Heart left ventricle (tissue), 16 donors: ENCODE measurements at places on chromosomes 12 and 14.

GRCh38 chr12:52043386-52044212 lies 7.6 kb upstream of the NR4A1 start:
- peak; percentile 92 for DNase-seq

DNA sequence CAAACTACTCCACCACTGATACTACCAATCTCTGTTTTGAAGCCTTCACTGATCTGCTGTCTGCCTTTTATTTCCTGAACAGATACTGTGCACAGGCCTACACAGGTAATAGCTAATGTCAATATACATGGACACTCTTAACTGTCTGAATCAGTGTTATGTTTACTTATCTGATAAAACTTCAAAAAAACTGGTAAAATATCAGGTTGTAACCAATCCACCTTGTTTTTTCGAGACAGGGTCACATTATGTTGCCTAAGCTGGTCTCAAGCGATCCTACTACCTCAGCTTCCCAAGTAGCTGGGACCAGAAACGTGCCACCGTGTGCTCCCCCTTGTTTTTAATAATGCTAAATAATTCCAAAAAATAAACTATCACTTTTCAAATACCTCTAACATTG lies 43.5 kb downstream of the HECTD1 start:
- DNase-seq = no peak

- DNase-seq = no peak
Observed at GRCh38 chr14:93398491-93398890, 32.2 kb upstream of the UNC79 start.

DNA sequence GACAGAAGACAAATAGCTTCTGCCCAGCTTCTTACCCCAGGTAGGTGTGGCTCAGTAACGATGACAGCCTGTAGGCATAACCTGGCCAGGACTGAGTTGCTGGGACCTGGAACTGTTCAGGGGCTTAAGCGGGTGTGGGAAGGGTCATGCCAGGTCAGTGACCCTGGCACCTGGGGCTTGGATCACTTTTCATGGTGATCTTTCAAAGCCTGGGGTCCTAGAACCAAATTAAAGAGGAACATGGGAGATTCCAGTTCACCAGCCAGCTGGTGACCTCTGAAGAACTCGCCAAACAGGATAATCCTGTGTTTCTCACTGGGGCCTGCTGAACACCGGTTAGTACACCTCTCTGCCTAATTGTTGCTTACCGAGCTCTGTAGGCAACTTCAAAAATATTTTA lies 102.6 kb upstream of the LMNTD1 start:
- DNase-seq = no peak

DNA sequence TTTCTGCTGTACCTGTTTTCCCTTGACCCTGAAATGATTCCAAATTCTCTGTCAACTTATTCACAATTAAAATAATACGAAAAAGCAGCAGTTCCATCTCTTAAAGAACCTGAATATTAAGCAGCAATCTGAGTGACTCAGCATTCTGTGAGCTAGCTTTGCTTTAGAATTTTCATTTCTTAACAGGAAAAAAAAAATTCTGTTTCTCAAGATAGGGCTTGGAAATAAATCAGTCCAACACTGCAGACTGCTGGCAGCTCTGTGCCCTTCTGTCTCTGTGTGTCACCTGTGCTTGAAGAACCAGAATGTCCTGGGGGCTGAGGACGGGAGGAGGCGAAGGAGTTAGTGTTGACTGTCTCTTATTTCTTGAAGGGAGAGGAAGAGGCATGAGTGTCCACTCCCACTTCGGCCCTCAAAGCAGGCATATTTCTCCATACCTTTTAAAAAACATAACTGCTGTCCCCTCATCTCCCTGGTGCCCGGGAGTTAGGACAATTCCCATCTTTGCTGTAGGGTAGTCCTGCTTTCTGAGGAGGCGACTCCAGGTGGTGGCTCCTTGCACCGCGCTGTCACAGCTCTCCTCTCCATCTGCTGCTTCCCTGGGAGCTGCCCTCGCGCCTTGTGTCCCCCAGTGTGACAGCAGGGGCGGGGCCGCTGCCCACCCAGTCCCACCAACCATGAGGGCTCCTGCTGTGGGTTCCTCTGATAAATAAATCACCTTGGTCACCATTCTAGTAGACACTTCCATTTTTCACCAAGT lies 203.1 kb downstream of the CALM1 start:
- no peak for DNase-seq

- DNase-seq = peak; percentile 51
Observed at GRCh38 chr12:108966378-108967151, 54.3 kb downstream of the SVOP start.

- peak; percentile 36 for DNase-seq
Observed at GRCh38 chr14:66508846-66509621, 1.1 kb downstream of the GPHN start.

- no peak for DNase-seq
Observed at GRCh38 chr12:124057691-124058090, 84.7 kb downstream of the ZNF664 start.

DNA sequence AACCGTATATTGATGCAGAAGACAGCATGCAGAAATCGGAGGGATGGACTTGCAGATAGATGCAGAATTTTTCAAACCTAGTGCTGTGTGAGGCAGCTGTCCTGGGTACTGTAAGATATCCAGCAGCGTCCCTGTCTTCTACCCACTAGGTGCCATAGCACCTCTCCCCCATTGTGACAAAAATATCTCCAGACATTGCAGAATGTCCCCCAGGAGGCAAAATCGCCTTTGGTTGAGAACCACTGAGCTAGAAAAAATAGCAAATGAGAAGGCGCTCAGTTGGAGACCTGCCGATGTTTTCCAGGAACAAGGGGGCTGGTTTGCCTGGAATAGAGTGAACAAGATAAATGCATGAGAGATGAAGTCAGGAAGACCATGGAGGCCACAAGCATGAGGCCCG lies 67.9 kb upstream of the TMEM132D start:
- no peak for DNase-seq

DNA sequence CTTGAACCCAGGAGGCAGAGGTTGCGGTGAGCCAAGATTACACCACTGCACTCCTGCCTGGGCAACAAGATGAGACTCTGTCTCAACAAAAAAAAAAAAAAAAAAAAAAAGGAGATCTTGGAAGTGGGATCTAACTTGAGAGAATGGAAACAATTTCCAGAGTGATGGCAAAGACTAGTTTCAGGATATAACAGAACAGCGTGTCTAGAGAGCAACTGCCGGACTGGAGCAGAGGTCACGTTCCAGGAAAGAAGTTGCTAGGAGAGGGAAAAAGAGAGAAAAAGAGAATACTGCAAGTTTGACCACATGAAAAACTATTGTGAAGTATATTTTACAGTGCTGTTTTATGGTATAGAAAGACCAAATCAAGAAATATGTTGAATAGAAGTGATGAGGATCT lies 118.0 kb downstream of the MON2 start:
- no peak for DNase-seq

- no peak for DNase-seq
Observed at GRCh38 chr12:2382370-2383155, 329.8 kb downstream of the CACNA1C start.

GRCh38 chr12:39503439-39503838 lies 60.5 kb upstream of the KIF21A start:
- DNase-seq = no peak

- no peak for DNase-seq
Observed at GRCh38 chr12:97461553-97461952, 1.1 kb upstream of the RMST start.

DNA sequence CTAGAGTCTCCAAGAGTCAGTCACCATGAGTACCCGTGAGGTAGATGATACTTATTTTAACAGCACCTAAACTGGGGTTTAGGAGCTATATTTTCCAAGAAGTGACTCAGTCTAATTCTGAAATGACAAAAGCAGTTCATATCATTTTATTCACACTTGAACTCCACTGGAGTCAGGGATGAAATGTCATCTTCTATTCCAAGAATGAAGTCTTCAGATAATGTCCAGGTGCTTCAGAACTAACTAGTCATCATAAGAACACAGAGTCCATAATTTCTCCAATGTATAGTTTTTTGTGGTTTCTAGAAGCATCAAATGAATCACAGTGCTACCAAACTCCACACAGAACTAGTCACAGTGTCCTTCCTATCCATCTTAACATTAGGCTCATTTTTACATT lies 13.3 kb downstream of the DNM1L start:
- no peak for DNase-seq
